ENCODE measurements at places on chromosomes 2 and 18.
A peak's percentile ranks its signal among the peaks of the same experiment; 100 is the strongest.

- DNase-seq, result no peak
Observed at GRCh38 chr18:48785091-48785614, 165.6 kb downstream of the SMAD7 start.

GRCh38 chr2:96320728-96321622 is 4.1 kb upstream of the ITPRIPL1 start:
- DNase-seq, result peak; percentile 64

DNA sequence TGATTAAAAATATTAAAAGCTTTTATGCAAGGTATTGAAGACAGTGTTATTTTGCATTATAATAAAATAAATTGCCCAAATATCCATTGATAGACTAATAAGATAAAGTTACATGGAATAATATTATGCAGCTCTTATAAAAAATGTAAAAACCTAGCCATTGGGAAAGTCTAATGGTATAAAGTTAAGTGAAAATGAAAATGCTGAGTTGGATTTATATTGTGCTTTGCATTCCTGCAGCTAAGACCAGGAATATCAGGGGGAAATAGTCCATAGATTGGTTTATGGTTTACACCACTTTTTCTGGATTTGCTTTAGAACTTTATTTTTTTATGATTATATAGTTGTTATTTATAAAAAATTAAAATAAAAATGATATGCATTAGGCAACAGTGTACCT is 46.1 kb upstream of the LYPD6B start:
- DNase-seq, result no peak

DNA sequence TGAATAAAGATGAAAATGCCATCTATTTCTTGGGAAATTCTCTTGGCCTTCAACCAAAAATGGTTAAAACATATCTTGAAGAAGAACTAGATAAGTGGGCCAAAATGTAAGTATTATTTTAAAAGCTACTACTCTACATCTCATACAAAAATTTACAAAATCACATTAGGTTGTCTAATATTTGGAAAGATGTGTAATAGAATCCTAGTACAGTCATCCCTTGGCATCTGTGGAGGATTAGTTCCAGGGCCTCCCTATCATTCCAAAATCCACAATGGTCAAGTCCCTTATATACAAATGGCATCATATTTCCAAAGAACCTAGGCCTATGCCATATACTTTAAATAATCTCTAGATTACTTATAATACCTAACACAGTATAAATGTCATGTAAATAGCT is 41.2 kb downstream of the KYNU start:
- DNase-seq, result no peak

GRCh38 chr2:40147360-40147759 is 304.5 kb downstream of the SLC8A1 start:
- DNase-seq, result no peak

DNA sequence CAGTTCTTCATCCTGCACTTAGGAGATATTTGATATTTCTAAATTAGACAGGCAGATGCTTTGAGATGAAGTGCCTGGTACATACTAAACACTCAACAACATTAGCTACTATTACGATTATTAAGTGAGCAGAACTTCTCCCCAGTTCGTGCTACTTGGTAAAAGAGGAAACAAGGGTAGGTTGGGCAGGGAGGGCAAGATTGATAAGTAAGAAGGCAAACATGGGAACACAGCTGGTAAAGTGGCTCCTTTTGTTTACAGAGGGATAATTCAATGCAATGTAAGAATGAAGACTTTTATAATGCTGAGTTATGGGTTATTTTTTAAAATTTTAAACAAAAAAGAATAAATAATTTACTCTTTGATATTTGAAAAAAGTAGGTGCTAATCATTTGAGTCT is 15.9 kb upstream of the WIPF1 start:
- no peak for DNase-seq

- no peak for DNase-seq
Observed at GRCh38 chr2:141109633-141110032, 1021.2 kb downstream of the LRP1B start.

DNA sequence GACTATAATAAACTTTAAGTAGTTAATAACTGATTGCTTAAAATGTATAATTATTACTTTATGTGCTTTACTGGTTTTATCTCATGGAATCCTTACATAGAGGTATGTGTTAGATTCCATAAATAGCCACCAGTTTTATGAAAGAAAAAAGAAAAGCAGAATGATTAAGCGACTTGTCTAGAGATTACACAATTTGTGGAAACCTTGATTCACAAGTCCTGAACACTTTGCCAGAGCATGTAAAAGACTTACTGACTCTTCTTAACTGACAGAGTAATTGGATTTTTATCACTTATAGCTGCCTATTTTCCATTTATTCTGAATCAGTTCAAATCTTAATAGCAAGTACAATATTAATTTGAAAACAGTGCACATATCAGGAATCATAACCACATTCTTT is 448.7 kb upstream of the NETO1 start:
- DNase-seq, result no peak

DNA sequence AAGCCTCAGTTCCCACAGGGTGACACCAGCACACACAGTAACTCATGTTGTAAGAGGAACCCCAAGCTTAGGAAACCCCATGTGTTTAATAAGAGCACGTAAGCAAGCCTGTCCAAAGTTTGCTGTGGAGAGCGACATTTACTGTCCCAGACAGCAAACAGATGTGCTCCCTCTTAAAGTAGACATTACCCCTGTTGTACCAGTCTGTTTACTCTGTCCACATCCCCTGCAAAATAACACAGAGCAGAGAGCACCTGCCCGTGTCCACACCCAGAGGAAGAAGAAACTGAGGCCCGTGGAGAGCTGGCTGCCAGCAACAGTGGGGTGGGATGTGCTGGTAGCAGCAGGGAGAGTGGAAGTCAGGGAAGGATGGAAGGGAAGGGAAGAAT is 243.5 kb downstream of the GBX2 start:
- no peak for DNase-seq

DNA sequence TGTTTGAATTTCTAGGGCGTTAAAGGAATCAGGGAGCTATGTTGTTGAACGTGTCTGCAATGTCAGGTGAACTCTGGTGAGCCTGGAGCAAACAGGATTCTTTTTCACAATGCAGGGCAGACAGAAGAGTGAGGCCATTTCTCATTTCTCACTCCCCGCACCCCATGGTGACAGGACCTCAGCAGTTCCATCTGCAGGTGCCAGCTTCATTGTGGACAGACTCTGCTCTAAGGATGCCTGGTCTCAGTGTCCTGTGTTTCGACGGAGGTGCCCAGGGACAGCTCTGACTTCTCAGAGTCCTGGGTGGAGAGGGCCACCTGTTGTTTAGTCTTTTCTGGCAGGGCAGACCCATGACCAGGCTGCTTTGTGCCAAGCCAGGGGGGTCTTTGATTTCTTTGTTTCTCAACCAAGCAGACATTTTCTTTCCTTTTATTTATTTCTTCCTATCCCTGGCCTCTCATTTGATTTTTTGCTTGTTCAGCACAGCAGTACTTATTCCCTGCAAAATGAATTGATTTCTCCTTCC is 201.5 kb downstream of the RNF144A start:
- no peak for DNase-seq

GRCh38 chr2:191030521-191031154 is 16.7 kb upstream of the STAT1 start:
- peak; percentile 22 for DNase-seq

GRCh38 chr2:178395295-178395694 is 55.7 kb downstream of the PRKRA start:
- no peak for DNase-seq

Data from nephron progenitor cell (in vitro differentiated cells).